ENCODE measurements at places on chromosomes 6 and 20.

DNA sequence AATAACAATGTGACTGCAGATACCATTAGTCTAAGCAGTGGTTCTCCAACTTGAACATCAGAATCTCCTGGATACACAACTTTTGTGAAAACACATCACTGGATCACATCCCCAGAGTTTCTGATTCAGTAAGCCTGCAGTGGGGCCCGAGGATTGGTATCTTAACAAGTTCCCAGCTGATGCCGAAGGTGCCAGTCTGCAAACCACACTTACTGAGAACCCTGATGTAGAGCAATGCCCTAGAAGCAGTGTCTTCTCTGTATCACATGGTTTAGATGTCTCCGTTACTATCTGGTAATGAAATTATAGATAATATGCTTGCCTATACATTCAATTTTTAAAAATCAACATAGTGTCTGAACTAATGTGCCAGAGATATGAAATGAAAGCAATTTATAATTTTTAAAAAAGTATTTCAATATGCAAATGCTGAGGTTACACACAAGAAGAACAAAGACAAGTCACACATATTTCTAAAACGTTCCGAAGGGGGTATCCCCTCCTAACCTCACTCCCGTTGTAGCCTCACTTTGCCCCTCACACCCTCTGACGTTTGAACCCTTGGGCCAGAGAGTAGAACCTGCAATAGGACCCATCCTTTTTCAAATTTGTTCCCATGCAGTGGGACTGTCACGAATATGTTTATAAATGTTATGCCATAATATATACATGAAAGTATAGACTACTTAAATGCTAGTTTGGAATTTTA is 115.4 kb upstream of the SAMD5 start:
- no peak for DNase-seq

- no peak for DNase-seq
Measured at GRCh38 chr20:41540459-41540858, 77.7 kb downstream of the CHD6 start.

- no peak for DNase-seq
Measured at GRCh38 chr6:105301072-105301503, 101.8 kb downstream of the PREP start.

DNA sequence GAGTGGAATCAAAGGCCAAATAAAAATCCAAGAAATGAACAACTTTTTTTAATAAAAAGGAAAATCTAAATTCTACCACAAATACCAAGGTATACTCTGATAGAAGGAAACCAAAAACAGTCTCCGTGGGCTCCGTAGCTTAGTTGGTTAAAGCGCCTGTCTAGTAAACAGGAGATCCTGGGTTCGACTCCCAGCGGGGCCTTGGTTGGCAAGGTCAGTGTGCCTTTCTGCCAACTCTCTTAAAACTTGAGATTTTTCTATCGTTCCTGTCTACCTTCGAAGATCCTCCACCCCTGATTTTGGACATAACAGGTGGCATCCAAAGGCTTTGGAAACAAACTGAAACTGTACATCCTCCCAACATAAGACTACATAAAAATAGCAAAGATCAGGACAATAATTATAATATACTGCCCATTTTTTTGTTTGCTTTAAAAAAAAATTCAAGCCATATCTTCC is 197.9 kb downstream of the TRIM27 start:
- no peak for DNase-seq

GRCh38 chr6:155030148-155030720 is 35.1 kb downstream of the TIAM2 start:
- DNase-seq, result no peak

DNA sequence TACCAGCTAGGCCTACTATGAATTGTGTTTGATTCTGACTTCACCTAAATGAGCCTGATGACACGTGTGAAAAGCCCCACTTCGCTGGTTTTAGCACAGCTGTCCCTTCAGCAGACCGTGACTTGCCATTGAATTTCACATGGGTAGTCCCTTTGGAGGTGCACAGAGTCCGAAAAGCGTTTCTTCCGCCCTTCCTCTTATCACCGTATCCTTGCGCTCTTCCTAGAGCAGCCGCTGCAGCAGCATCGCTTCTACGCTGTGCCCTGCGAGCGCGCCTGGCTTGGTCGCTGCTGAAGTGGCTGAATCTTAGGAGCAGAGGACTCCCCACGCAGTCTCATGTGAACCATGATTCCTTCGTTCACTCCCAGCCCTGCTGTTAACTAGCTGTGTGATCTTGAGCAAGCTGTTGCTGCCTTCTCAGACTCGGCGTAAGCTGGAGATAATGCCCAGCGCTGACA is 127.0 kb downstream of the PACRG start:
- no peak for DNase-seq

DNA sequence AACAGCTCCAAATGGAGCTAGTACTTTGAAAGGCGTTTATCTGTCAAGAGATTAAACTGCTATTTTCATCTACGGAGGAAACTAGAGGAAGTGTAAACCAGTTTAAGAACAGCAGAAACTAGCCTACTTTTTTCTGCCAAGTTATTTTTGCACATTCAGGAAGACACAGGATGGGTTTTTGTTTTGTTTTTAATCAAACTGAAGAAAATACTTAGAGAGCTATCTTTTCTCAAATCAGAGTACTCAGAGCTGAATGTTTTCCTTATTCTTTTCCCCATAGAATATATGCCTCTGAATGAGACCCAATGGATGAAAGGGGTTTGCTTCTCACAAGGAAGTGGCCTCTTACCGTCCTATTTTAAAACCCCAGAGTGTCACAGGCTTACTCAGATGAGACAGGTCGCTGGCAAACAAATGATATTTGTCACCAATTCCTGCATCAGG is 538.5 kb downstream of the CD83 start:
- no peak for DNase-seq

DNA sequence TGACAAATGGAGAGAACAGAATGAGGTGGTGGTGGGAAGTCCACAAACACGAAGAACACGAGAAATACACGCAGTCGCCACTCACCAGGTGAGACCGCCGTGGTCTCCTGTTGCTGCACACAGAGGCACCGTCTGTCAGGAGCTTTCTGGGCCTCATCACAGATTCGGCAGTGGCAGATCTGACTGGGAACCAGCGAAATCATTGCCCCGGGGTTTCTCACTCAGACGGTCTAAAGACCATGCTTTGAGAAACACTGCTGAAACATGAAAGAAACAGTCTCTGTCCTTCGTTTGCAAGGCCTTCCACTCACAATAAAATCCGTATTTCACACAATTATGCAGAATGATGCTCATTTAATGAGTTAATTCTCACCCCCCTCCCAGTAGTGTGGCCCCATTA is 130.9 kb upstream of the AFDN start:
- no peak for DNase-seq

DNA sequence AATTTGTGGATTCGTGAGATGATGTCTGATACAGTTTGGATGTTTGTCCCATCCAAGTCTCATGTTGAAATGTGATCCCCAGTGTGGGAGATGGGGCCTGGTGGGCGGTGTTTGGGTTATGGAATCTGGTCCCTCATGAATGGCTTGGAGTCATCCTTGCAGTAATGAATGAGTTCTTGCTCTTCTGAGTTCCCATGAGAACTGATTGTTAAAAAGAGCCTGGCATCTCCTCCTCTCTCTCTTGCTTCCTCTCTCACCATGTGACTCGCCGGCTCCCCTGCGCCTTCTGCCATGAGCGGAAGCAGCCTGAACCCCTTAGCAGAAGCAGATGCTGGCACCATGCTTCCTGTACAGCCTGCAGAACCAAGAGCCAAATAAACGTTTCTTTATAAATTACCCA is 30.5 kb upstream of the RPP40 start:
- no peak for DNase-seq

GRCh38 chr20:39453890-39454289 is 491.7 kb downstream of the DHX35 start:
- DNase-seq, result no peak

GRCh38 chr6:33935439-33936080 is 131.8 kb upstream of the MLN start:
- no peak for DNase-seq

DNA sequence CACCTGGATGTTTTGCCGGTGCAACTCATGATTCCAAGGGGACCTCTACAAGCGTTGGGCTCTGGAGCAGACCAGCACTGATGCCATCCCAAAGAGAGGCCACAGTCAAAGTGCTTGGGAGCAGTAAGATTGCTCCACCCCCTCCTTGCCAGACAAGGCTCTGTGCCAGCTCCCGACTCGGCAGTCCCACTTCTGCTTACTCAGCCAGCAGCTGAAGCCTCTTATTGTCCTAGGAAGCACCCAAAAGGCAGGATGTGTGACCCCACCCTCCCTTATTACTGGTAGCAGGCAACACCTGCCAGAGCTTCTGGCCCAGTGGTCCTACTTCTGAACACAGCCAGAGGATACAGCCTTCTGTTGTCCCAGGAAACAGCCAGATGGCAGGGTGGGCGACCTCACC is 614.2 kb downstream of the TENT5A start:
- DNase-seq, result no peak

GRCh38 chr6:7938562-7939183 is 28.1 kb upstream of the TXNDC5 start:
- DNase-seq, result no peak

DNA sequence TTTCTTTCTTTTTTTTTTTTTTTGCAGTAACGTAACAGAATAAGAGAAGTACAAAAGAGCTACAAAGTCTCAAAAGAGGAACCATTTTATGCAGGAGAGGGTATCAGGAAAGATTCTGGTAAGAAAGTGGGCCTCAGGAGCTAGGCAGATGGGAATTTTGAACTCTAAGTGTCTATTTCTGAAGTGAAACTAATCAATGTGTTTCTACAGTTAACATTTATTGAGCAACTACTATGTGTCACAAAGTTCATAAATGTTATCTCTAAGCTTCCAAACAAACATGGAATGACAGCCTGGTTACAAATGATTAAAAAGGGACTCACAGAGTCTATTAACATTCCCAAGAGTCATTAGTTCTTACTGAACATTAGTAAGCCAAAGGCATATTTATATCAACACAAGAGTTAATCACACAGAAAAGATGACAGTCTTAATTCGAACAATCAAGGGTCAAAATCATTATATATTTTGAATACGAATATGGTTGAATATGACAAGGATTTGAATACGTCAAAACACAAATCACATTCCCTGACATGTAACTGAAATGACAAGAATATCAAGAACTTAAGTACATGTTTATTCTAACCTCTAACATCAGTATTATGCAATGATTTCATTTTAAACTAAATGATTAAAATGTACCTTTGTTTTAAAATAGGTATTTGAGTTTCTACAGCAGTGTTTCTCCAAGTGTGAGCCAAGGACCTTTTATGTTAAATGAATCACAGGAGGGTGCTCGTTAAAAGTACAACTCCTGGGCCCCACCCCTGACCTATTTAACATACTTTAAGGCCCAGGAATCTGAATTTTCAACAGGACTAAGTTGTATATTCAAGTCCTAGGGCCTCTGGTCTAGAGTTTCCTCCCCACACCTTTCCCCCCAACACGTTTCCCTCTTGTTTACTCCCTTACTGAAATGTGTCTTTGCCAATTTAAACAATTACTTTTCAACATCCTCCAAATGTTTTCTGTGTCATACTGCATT is 89.7 kb downstream of the ATXN1 start:
- no peak for DNase-seq

- no peak for DNase-seq
Measured at GRCh38 chr6:125182237-125183008, 28.9 kb downstream of the TPD52L1 start.

DNA sequence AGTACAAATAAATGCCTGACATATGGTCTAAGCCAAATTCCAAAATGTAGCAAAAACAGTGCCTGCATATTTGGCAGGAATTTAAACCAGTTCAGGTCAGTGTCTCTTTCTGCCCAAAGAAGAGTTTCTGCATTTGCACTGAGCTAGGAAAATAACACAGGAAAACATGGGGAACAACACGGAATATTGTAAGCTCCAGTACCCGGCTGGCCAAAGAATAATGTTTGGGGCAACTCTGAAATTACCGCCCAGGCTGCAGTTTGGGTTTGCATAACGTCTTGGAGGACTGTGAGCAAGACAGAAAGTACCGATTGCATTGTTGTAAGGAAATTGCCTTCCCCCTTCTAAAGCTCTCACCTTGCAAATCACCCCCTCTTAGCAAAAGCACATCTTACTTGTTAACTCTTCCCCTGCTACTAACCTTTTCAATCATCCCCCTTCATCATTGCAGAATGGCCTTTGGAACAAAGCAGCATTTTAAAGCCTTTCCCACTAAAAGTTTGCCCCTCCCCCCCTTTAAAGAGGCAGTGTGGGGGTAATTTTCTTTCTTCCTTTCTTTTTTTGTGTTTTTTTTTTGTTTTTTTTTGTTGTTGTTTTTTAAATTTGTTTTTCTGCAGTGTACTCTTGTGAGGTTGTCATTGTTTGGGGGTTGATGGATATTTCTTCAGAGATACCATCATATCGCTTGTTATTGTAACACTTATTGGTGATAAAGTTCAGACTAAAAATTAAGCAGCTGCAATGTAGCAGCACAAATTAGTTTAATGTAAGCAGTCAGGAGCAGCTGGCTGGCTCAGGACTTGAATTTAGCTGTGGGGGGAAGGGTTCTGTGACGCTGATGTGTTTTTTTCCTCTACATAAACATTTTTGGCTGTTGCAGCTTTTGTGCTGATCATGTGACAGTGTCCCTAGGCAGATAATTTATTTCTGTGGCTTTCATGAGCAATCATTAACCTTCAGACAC is 100.0 kb upstream of the CITED2 start:
- no peak for DNase-seq

GRCh38 chr20:51573576-51574243 is 31.2 kb upstream of the NFATC2 start:
- no peak for DNase-seq

- no peak for DNase-seq
Measured at GRCh38 chr6:148955441-148955840, 208.6 kb downstream of the UST start.

GRCh38 chr6:107801173-107801886 is 22.8 kb downstream of the SCML4 start:
- no peak for DNase-seq

DNA sequence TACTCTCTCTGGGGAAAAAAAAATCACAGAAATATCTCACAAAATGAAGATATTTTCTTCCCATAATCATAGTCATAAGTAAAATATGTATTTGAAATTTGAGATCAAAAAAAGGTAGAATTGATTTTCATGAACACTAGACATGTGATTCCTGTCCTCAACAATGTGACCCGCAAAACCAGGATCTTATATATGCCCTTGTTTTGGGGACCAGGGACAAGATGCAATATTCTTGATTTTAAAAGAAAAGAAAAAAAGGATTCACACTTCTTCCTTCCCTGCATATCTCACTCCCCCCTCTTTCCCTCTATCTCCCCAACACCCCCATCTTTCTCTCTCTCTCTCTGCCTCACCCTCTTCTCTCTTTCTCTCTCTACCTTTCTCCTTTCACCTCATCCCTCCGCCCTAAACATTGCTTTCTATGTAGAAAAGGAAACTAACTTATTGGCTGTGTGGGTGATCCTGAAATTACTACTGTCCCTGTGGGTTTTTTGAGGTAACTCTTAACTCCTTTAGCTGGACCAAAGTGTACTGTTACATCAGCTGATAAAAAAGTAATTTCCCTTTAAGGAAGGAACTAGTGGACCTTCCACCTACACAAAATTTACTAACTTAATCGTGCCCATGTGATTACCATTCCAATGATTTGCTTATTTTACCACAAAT is 85.6 kb downstream of the AIG1 start:
- DNase-seq, result no peak

GRCh38 chr20:23245553-23246181 is 104.9 kb upstream of the NXT1 start:
- no peak for DNase-seq

Data from brain pericyte (primary cell).